Fibroblast of skin of left quadriceps (primary cell): ENCODE measurements at places on chromosomes 11 and 22.

- no peak for DNase-seq
Measured at GRCh38 chr22:31917227-31917921, 27.0 kb upstream of the YWHAH start.

GRCh38 chr11:69425895-69426544 is 55.4 kb upstream of the LINC01488 start:
- DNase-seq = no peak

- no peak for DNase-seq
Measured at GRCh38 chr11:47148270-47148669, 28.4 kb downstream of the ARFGAP2 start.

- DNase-seq = no peak
Measured at GRCh38 chr11:14914536-14914935, 22.5 kb upstream of the CYP2R1 start.

GRCh38 chr11:85316967-85317366 is 310.2 kb downstream of the DLG2 start:
- no peak for DNase-seq
